ENCODE measurements at places on chromosomes 16 and 17. TPM values are rescaled to one million over a fixed set of nuclear protein-coding genes. Genes with fewer than 3 reads are reported as not detected.

- peak; percentile 19 for ATAC-seq
Observed at GRCh38 chr17:72121164-72122009, 567 bp downstream of the SOX9 start.

DNA sequence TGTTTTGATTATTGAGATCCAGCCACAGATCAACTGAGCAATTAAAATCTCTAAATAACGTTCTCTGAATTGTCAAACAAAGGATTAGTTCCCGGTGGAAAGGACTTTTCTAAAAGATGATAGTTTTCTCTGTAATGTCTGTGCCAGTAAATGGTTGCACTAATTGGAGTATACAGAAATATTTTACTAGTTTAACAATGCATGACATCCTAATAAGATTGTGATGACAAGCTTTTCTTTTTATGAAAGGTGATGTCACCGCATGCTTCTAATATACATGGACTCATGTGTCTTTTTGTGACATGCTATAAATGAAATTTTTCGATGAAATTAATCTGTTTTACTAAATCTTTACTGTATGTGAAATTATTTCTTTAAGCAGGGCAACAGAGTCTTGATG, 211.1 kb downstream of the IRX3 start:
- ATAC-seq: no peak

DNA sequence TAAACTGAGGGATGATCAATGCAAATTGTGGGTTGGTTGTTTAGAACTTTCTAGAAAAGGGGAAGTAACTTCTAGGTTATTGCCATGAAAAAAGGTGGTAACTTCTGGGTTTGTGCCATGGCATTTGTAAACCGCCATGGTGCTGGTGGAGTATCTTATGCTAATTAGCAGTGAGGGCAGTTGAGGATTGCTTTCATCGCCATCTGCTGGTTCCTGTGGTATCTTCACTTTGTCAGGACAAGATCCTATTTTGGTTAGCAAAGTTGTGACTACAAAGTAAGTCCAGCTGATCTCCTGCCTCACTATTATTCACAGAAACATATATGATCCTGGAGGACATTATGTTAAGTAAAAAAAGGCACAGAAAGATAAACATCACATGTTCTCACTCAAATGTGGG, 1332.3 kb downstream of the CDH11 start:
- no peak for ATAC-seq

DNA sequence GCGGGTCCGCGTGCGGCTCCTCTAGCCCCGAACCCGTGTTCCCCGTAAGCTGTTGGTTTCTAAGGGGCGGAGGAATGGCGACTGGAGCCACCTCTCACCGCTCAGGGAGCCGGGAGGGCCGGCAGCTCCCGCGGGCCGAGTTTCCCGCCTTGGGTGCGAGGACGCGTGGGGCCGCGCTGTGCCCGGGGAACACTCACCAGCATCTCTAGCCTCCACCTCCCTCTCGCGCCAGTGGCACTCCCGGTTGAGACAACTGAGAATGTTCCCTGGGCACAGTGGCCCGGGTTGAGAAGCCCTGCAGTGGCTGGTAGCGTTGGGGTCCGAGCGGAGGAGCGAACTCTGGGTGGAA, 560 bp downstream of the TELO2 start:
- ATAC-seq: peak; percentile 9

GRCh38 chr17:10177913-10178505, 20.4 kb downstream of the GAS7 start:
- ATAC-seq: no peak

DNA sequence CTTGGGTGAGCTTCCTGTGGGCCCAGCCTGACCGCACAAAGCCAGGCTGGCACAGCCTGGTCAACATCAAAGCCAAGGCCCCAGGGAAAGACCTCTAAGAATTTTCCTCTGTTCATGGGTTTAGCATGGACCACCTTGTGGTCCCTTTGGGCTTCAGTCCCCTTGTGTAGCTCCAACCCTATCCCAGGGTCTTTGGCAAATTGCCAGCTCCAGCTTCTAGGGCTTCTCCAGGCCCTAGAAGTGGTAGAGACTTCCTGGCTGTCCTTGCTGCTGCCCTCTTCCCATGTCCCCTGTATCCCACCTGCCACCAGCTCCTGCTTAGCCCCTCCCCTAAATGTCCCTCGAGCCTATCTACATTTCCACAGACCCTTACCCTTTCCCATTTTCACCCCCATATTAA, 9.7 kb upstream of the ITGA3 start:
- no peak for ATAC-seq

DNA sequence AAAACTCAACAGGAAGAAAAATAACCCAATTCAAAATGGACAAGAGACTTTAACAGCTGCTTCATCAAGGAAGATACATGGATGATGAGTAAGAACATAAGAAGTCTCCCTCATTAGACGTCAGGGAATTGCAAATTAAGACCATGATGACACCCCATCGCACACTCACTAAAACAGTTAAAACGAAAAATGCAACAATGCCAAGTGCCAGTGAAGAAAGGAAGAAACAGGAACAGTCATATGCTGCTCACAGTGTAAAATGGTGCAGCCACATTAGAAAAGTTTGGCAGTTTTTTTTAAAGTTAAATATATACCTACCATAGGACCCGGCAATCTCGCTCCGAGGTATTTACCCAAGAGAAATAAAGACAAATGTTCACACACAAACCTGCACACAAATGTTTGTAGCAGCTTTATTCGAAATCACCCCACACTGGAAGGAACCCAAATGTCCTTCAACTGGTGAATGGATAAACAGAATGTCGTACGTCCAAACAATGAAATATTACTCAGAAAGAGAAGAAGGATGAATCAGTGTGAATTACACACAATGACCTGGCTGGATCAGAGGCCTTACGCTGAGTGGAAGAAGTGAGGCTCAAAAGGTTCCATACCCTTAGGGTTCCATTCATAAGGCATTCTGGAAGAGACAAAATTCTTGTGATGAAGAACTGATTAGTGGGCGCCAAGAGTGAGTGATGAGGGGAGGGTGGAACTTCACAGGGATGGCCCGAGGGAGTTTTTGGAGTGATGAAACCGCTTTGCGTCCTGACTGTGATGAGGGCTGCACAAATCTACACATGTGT, 110.3 kb downstream of the C16orf95 start:
- ATAC-seq: peak; percentile 42

DNA sequence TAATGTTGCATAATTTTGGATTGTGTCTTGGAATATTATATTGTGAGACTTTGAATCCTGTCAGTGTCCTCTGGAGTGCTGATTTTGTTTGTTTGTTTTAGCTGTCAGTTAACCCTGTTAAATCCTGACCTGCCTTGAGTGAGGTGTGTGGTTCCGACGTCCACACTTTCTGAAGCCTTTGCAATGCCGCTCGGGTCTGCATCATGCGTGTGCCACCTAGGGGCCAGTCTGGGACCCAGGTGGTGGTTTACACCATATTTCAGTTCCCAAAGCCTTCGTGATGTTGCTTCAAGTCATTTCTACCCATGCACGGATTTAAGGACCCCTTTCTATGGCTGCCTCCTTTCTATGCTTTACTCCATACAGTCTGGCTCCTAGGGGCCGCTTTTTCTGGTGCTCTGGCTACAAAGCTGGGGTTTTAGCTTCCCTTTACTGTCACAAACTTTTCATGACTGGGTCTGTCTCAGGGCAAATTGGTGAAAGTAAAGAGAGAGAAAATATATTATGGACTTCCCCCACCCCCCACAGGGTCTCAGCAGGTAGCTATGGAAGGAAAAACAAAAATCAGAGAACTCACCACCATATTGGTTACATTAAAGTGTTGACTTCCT, 11.4 kb upstream of the OR4D1 start:
- ATAC-seq: no peak

GRCh38 chr16:85871756-85872155, 27.2 kb upstream of the IRF8 start:
- ATAC-seq: no peak

GRCh38 chr17:76672270-76672851, 28.8 kb upstream of the ST6GALNAC1 start:
- no peak for ATAC-seq

The MEIOB gene
- not detected for total RNA-seq

The NLRC5 gene
- 39.7 TPM for total RNA-seq

The LRRC37A3 gene
- total RNA-seq: 5.3 TPM

The COX4I1 gene
- 509 TPM for total RNA-seq

The STH gene
- total RNA-seq: not detected

The CCL4 gene
- total RNA-seq: not detected
